ENCODE measurements at places on chromosomes 4 and X.

- no peak for DNase-seq
Measured at GRCh38 chr4:61201961-61202637, 2.0 kb downstream of the ADGRL3 start.

DNA sequence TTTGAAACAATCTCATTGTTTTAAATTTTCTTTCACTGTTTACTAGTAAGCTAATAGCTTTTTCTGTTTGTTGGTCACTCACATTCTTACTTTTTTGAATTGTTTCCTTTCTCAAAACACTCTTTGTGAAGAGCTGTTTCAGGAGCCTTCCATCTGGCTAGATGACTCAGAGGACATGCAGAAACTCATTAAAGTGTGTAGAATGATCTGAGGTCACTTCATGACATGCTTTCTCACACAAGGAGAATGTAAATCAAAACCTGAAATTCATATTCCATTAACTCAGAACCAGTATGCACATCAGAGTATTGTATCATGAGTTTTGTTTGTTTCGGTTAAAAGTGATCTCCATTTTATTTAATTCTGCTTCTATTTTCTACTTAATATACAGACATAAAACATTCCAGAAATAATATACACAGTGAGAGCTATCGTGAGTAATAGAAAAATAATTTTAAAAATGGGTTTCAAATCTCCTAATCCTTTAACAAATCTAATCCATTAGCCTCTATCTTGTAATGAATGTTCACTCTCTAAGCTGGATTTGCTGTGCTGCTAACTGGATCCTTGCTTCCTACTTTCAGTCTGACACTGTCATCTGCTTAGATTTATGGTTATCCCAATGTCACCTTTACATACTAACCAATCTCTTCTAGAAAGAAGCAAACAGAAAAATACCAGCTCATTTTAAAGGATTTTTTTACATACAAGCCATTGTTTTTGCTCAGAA lies 449.6 kb downstream of the FSTL5 start:
- no peak for DNase-seq

DNA sequence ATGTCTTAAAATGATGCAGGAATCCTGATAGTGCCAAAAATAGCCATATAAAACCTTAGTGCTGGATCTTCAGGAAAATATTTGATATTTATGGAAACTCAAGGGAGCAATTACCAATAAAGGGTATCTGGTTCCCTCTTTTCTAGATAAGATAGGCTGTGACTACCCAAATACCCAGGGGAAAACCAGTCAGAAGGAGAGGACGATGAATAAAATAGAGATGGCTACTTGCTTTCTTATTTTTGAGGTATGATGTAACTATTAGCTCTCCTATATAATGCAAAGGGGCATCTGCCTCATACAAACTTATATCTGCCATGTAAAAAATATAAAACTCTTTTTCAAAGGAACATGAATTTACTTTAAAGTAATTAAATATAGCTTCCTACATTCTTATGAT lies 23.4 kb upstream of the COX18 start:
- no peak for DNase-seq

DNA sequence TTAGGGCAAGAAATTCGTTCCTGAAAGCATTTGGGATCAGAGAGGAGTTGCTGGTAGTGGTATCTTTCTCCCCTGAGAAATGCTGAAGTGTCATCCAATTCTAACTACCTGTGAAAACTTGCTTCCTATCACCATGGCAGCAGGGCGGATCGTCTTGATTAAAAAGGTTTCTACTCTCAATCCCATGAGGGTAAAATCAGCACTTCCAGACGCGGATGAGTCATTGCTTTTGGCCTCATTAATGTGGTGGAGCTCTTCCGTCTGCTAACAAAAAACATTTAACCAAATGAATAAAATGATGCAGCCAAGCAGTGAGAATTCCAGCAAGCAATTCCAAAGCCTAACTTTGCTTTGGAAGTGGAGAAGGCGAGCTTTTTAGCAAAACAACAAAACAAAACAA lies 325.6 kb downstream of the CAMK2D start:
- no peak for DNase-seq

DNA sequence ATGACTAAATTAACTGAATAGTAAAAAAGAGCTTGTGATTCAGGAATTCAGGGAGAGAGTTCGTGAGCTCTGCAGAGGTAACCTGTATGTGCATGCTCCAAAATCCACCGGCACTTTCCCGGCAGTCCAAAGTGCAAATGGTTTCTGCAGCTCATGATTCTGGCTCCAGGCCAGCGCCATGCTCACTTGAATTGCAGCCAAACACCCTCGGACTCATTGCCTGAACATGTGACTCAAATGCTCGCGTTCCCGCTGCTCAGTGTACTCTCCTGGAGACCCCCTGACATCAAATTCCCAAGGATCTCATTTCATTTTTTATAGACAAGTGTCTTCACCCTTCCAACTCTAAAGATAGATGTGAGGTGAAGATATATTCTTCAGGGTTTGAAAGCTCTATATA lies 44.1 kb upstream of the SH3RF1 start:
- no peak for DNase-seq

- DNase-seq: no peak
Measured at GRCh38 chrX:148523303-148524080, 23.1 kb downstream of the AFF2 start.

DNA sequence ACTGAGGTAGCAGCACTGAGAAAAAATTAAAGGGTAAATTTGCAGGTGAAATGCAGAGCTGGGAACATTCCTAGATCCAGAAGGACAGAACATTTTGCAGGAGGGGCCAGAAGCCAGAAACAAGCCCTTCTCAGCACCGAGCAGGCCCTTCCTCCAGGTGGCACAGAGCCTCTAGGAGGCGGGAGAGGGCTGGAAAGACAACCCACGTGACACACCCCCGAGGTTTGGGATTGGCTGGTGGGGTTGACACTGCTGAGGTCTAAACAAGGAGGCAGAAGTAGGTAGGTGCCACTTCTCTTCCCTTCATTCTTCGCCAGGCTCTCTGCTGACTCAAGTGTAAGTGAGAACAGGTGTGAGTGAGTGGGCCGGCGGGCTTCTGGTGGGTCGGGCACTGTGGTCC lies at the start of gene PAGE4:
PAGE4 (plus strand) TSS at position 288 of the 400 bp plus-strand sequence. CDS start 1,126 bp downstream, outside the sequence.
- DNase-seq: no peak

DNA sequence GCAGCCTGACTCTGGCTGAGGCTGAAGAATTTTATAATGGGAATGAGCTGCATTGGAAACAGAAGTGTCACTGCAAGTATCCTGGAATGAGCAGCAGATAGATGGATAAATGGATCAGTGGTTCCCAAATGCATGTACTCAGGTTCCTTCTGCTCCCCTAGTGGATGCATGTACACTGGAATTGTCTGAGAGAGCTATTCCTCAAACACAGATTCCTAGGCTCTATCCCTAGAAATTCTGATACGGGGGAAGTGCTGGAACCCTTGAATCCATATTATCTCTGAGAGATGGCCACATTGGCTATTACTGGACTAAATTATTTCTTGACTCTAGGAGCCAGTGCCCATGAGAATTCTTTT lies 64.8 kb downstream of the TMEM131L start:
- DNase-seq: no peak

- DNase-seq: no peak
Measured at GRCh38 chrX:121581885-121582284, 534.5 kb downstream of the GLUD2 start.

- no peak for DNase-seq
Measured at GRCh38 chr4:112978691-112979472, 70.6 kb upstream of the ANK2 start.

DNA sequence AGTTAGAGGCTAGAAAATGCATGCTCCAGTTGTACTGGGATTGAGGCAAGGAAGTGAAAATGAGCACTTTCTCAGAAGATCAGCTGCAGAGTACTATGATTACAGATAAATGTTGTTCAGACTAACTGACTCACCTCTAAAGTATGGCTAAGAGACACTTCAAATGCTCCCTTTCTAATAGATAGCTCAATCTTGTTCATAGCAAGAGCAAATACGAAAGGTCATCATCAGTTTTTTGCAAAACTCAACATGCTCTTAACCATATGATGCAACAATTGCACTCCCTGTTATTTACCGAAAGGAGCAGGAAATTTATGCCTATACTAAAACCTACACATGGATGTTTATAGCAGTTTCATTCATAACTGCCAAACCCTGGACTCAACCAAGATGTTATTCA lies 838.4 kb upstream of the INTU start:
- no peak for DNase-seq

GRCh38 chr4:94944726-94945125 lies 187.0 kb downstream of the BMPR1B start:
- DNase-seq: no peak

GRCh38 chr4:26985873-26986272 lies 125.2 kb downstream of the STIM2 start:
- DNase-seq: no peak

DNA sequence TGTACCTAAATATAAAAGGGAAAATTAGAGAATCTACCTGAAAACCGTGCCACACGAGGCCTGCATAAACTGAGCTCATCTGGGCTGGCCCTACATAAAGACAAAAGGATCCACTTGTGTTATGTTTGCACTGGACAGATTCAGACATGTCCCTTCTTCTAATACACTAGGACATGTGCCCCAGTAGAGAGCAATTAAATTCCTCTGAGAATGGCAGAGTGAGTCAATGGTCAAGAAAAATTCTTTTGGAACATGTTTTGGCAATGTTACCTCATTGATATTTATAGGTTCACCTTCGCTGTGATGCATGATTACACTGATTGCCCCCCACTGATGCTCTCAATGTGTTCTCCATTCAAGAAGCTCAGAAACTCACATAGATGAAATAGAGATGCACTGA lies 95.2 kb downstream of the MANBA start:
- DNase-seq: no peak

DNA sequence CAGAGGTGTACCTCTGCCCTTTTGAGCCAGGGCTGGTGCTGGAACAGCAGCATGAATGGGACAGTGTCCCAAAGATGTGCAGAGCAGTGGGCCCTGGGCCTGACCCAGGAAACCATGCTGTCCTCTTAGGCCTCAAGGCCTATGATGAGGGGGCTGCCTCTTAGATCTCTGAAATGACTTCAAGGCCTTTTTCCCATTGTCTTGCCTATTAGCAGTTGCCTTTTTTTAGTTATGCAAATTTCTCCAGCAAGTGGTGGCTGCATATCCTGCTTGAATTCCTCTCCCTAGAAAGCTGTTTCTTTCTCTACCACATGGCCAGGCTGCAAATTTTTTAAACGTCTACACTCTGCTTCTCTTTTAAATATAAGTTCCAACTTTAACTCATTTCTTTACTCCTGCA lies 160.3 kb downstream of the CFAP299 start:
- no peak for DNase-seq

- no peak for DNase-seq
Measured at GRCh38 chr4:177862541-177863176, 420.4 kb upstream of the AGA start.

GRCh38 chrX:37685381-37686359 lies at the start of gene XK:
XK (plus strand) TSS chrX:37685791; CDS start chrX:37685962, 171 bp downstream.
- no peak for DNase-seq

GRCh38 chrX:53288189-53288588 lies 6.8 kb upstream of the IQSEC2 start:
- no peak for DNase-seq

DNA sequence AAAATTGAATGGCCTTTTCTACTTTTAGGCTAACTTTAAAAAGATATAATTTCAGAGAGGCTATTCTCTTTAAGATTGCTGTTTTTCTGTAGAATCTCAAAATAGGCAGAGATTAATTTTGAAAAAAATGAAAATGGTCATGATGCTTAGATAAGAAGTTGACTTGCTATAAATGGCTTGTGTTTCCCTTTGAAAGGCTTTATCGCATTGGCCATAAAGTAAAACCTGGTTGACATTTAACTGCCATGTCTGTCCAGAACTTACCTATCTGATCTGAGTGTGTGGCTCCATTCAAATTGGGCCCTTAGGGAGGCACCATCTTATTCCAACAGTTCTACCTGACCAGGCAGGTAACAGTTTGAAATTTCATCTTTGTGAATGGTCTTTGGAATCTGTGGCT lies 56.1 kb downstream of the AFF2 start:
- DNase-seq: no peak

- DNase-seq: no peak
Measured at GRCh38 chrX:129956765-129957164, 25.7 kb upstream of the BCORL1 start.

GRCh38 chr4:86319390-86319789 lies 40.5 kb downstream of the MAPK10 start:
- no peak for DNase-seq

Data from stimulated activated CD4-positive, alpha-beta T cell treated with anti-CD3 and anti-CD28 coated beads, TNF-alpha, amount 100 ng/mL, for 48 hours (primary cell).